Astrocyte of the cerebellum (primary cell): ENCODE measurements at places on chromosomes 6 and 20.

DNA sequence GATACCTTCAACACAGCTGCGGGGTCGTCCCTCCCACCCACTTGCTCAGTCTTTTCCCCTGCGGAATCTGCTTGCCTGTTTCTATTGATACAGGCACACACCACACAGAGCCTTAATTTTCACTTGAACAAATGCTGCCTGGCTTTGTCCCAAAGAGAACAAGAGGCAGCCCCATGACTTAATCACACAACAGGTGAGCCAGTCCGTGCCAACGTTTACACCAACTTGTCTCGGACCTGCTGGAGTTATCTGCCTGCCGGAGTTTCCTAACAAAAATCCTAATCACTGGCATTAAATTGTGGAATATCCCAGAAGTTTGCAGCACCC is 186.8 kb upstream of the RREB1 start:
- no peak for DNase-seq

GRCh38 chr6:26556263-26557070 is 18.3 kb downstream of the HMGN4 start:
- no peak for DNase-seq

DNA sequence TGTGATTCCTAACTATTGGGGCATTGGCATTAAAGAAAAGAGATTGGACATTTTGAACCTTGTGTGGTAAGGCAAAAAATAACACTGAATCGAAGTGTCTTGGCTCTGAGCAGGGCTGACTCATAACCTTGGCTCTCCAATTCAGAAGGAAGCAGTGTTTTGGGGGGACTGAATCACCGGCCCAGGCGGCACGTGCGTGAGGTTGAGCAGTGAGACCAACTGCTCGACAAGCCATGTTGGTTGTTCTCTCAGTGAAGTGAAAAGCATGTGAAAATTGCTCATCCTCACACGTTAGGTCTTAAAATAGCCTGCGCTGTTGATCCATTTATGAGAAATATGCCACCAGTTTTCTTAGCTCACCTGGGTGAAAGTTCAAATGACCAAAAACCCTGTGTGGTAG is 137.8 kb upstream of the SPACA1 start:
- DNase-seq, result peak; percentile 92

DNA sequence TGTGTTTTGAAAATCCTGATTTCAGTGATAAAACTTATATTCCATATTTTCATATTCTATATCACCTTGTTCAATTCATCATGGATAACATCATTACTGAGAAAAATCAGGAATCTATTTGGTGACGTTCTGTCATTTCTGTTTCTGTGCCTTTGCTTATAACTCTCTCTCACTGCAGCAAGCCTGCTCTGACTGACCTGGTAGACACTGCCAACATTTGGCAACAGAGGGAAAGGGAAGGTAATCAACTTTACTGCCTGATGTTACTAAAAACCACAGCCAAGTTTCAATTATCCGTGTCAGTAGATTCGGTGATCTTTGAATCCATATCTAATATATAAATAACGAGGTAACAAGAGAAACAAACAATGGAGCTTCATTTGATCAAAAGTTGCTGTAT is 501.9 kb downstream of the LMBRD1 start:
- no peak for DNase-seq

DNA sequence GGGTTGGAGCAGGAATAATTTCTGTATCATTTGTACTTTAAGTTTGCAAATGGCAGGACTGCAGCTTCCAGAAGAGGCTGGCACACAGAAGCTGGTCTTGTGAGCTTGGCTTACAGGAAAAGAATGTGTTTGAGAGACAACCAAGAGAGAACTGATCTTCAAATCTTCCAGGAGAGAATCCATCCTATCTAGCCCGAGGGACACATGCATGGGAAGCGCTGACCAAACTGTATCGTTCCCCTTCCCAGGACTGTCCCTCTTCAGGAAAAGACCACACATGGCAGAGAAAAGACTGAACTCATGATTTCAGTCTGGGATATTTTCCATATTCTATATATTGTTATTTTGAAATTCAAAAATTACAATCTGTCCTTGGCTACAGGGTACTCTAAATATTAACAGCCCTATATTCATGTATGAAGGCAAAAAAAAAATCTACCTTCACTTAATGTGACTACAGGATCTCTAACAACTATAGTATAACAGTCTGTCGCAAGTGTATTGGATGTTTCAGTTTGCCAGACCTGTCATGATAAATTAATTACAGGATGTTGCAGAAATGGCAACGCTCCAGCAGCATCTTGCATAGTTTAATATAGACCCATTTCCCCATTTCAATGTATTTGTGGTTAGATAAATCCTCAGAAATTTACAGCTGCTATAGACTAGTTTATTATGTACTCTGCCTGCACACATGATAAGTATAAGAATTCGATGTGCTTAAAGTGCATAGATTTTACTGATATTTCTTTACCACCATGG is 99.4 kb downstream of the MYB start:
- DNase-seq, result peak; percentile 4

- DNase-seq, result no peak
These were observed 187.9 kb downstream of the TTLL2 start for GRCh38 chr6:167512696-167513375.
